ENCODE measurements at places on chromosomes 2 and 18.

DNA sequence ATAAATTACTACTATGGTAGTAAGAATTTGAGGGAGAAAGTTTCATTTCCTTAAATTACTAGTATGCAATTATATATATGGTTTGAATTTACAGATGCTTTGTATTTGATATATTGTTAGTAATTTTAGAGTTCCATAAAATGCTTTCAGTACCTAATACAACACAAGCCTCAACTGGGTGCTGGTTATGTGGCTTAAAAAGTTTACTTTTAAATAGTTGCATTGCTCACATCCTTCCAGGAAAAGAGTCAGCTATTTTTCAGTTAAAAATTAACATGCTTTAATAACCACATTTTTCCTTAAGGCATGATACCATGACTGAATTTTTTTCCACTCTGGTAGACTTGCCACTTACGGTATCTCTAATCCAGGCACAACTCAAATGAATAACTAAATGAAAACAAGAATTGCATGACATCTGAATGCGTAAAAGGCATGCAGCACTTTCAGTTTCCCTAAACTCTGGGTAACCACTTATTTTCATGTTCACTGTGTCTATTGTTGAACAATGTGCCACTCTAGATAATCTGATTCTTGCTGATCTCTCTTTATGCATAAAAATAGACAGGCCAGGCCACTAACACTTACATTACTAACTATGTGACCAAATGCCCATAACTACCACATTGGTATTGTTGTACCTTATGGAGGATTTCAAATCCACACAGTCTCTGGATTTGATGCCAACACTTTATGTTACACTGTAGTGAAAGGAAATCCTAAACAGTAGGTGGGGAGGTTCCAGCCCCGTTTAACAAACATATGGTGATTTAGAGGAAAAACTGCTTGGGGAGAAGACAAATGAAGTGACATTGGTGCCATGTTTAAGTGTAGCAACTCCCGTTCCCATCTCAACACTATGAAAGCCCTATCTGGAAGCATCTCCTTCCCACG, 35.5 kb upstream of the SLC35F5 start:
- DNase-seq, result no peak

GRCh38 chr2:209969692-209970091, 32.7 kb upstream of the RPE start:
- DNase-seq, result no peak

DNA sequence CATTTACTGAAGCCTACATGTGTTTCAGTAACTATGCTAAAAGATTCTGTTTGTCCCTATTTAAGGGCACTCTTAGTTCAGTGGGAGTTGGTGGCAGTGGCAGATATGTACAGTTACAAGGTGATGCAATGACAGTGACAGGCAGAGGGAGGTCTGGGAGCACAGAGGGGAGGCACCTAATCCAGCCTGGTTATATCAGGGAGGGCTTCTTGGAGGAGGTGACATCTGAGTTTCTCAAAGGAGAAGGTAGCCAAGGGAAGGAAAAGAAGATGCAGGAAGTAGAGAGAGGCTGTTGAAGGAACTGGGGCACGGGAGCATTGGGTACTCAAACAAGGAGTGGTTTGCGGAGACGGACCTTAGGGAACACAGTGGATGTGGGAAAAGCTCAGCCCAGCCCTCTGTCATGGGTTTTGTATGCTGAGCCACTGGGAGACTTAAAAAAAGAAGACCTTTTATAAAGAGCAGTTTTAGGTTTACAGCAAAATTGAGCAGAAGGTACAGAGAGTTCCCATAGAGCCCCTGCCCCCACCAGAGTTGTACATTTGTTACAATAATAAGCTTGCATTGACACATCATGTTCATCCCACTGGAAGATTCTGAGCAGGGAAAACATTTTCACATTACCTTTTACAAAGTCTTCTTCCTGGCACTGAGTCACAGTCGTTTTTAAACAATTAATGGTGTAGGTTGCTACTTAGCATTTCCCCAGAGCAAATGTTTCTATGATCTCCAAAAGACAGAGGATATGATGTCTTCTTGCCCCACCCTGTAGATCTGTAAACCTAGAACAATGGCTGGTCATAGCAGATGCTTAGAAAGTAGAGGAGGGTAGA, 83.0 kb upstream of the TAF1B start:
- DNase-seq, result no peak

- no peak for DNase-seq
Measured at GRCh38 chr2:69791045-69791444, 38.4 kb upstream of the GMCL1 start.

GRCh38 chr2:74845991-74846390, 12.1 kb downstream of the HK2 start:
- no peak for DNase-seq

Data from hematopoietic multipotent progenitor cell treated with erythropoietin and hydrocortisone succinate and interleukin-3 and kit ligand, for 8 days (in vitro differentiated cells).